ENCODE measurements at places on chromosomes 16 and 17.

DNA sequence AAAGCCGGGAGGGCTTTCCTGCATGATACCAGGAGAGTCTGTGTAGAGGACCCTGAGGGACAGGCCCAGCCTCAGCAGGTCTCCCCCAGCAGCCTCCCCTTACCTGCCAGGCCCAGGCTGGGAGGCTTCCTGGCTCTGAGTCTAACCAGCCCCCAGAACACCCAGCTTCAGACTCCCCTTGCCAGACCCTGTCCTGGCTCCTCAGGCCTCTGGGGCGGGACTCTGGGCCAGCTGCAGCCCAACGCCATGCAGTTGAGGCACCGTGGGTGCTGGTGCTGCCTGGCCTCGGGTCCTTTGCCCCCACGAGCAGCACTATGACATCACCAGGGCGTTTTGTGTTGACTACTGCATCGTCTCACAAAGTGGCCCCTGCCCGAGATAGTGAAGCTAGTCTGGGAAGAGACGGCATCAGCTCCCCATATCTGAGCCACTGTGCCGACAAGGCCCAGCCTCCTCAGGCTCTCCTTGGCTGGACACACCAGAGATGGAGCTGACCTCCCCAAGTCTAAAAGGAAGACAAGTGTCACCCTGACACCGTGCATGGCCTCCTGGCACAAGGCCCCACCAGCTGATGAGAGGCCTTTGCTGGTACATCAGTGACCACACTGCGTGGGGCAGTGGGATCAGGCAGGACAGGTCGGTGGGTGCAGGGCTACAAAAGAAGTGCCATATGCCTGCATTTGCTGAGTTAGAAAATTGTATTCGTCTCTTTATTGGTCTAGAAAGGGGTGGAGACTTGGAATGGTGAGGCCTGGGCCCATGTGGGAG lies 10.6 kb downstream of the ALDH3A1 start:
- no peaks in the 10 kb centered on the region for H3K27me3 ChIP-seq
- no peaks in the 10 kb centered on the region for H3K4me1 ChIP-seq
- H3K36me3 ChIP-seq = no peaks in the 10 kb centered on the region

DNA sequence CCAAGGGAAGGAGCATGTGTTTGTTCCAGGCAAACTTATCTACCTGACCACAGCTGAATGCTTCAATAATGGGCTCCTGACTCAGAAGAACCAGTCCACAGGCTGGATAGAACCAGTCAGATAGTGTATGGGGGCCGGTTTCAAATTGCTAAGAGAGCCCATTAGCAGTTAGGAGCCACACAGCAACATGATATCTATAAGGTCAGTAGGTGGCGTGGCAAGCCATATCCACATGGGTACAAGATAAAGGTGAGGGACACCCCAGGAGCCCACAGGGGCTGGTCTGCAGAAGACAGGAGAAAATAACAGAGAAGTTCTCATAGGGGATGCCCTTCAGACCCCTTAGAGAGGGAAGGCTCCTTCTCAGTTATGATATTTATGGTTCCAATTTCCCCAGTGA lies 31.6 kb upstream of the CDRT15 start:
- H3K4me1 ChIP-seq = no peaks in the 10 kb centered on the region
- DNase-seq = no peak
- H3K27me3 ChIP-seq = no peaks in the 10 kb centered on the region

GRCh38 chr16:35134471-35134870 lies 1675.1 kb downstream of the TP53TG3F start:
- H3K27me3 ChIP-seq = no peaks in the 10 kb centered on the region
- H3K4me1 ChIP-seq = no peaks in the 10 kb centered on the region
- no peak overlapping the region for H3K27ac ChIP-seq
- no peak for DNase-seq
- H3K36me3 ChIP-seq = no peaks in the 10 kb centered on the region

- no peaks in the 10 kb centered on the region for H3K36me3 ChIP-seq
- H3K4me3 ChIP-seq = no peak overlapping the region
- no peaks in the 10 kb centered on the region for H3K4me1 ChIP-seq
- H3K27me3 ChIP-seq = no peaks in the 10 kb centered on the region
Observed at GRCh38 chr17:70266394-70266793, 97.1 kb downstream of the KCNJ2 start.

DNA sequence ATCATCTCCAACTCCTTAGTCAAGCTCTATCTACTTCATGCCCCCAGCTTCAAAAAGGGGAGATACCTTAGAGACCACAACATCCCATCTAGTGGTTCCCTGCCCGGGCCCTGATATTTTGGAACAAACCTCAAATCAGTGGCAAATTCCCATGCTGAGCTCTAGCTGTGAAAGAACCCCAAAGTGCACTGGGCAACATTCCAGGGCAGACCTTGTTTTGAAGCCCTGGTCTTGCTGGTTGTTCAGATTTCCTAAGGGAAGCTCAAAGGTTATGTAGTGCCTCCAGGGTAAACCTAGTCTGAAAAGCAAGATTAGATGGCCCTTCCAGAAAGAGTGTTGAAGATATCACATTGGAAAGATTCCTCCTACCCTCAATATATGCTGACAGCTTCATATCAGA lies 16.3 kb downstream of the FAM117A start:
- peak overlapping the region; percentile 62 for H3K4me3 ChIP-seq
- H3K36me3 ChIP-seq = peaks cover 24% of the 10 kb centered on the region

DNA sequence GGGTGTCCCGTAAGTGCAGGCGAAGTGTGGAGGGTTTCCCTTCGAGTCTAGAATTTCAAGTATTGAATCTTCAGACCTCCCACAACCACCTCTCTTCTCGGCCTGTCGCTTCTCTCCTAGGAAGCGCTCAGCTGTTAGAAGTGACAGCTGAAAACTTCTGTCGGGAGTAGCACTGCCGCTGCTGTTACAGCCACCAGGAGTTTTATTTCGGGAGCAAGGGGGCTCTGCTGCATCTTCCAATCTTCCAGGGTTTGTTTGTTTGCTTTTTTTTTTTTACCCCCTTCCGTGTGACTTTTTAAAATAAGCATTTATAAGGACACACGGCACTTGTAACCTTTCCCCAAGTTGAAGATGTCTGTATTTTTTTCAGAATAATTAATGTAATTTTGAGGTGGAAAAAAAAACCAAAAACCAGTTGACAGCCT lies 767 bp downstream of the RPS6KB1 start:
- peaks cover 58% of the 10 kb centered on the region for H3K36me3 ChIP-seq
- H3K27ac ChIP-seq = peak overlapping the region; percentile 100
- no peaks in the 10 kb centered on the region for H3K27me3 ChIP-seq
- peak overlapping the region; percentile 99 for H3K4me3 ChIP-seq
- DNase-seq = no peak

- no peaks in the 10 kb centered on the region for H3K27me3 ChIP-seq
- no peak overlapping the region for H3K4me3 ChIP-seq
- no peak overlapping the region for H3K27ac ChIP-seq
- DNase-seq = no peak
- H3K4me1 ChIP-seq = peaks cover 11% of the 10 kb centered on the region
Observed at GRCh38 chr16:47644166-47644565, 183.0 kb downstream of the PHKB start.

GRCh38 chr17:8372422-8372821 lies 4.1 kb downstream of the KRABD2 start:
- no peak for DNase-seq
- no peak overlapping the region for H3K4me3 ChIP-seq
- H3K27me3 ChIP-seq = no peaks in the 10 kb centered on the region
- peaks cover 24% of the 10 kb centered on the region for H3K4me1 ChIP-seq
- H3K36me3 ChIP-seq = peaks cover 50% of the 10 kb centered on the region

DNA sequence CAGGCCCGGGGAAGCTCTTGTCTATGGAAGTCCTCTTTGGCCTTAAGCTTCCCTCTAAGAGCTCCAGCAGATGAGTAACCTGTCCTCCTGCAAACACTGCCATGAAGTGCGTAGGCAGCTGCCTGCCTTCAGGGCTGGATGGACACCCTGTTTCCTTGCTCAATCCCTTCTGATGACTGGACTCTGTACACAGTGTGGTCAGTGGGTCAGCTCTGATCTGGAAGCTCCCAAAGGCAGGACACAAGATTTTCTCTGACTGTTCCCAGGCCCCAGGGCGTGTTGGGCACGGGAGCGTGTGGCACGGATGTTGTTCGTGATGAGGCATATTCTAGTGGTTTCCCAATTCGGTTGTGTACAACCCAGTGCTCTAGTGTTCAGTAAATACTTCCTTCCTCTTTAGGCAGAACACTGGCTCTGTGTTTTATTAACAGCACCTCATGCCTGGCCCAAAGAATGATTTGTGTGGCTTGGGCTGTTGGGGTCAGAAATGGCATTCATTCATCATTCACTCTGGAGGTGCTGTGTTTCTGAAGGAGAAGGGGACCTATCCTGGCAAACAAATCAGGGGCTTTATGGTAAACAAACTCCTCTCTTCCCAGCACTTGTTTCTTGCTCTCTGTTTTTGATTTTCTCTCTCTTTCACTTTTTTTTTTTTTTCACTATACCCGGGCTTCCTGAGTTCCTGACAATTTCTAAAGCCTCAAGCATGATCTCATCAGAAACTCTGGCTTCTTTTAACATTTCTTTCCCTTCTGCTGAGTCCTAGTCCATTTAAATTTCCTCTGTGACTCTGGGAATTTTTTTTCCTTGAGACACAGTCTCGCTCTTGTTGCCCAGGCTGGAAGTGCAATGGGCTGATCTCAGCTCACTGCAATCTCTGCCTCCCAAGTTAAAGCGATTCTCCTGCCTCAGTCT lies 12.0 kb upstream of the RNF157 start:
- peak overlapping the region; percentile 43 for H3K4me3 ChIP-seq
- no peaks in the 10 kb centered on the region for H3K27me3 ChIP-seq
- DNase-seq = peak; percentile 67
- H3K36me3 ChIP-seq = peaks cover 1% of the 10 kb centered on the region

DNA sequence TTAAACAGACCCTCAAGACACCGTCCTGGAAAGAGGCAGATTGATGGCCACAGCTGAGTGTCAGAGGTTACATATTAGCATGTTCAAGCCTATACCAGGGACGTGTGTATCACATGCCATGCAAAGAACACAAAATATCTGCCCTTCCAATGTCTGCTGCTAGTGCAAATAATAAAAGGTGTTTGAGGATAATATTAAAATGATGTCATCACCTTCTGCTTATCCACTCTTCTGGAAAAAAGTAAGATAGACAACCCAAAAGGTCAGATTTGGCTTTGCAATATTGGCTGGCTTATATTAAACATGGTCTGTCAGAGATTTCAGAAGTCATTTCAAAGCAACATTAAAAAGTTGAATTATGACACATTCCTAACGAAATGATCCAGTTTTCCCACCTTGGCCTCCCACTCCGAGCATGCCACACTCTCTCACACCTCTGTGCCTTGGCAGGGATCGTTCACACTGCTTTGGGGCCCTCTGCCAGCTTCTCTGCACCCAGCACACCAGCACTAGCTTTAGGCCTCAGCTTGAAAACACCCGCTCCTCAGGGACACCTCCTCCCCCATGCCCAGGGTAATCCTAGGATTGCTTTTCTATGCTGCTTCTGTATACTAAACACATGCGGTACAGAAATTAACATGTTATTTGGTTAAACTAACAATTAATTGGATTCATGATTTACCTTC lies 248.2 kb downstream of the NTN1 start:
- H3K36me3 ChIP-seq = peaks cover 13% of the 10 kb centered on the region
- H3K4me1 ChIP-seq = peaks cover 25% of the 10 kb centered on the region
- DNase-seq = no peak
- H3K27ac ChIP-seq = no peak overlapping the region
- no peaks in the 10 kb centered on the region for H3K27me3 ChIP-seq
- no peak overlapping the region for H3K4me3 ChIP-seq

GRCh38 chr17:45972531-45972930 lies 26.5 kb upstream of the STH start:
- peaks cover 12% of the 10 kb centered on the region for H3K27me3 ChIP-seq
- H3K4me3 ChIP-seq = no peak overlapping the region
- DNase-seq = no peak

GRCh38 chr16:30699615-30700099 lies 686 bp downstream of the SRCAP start:
- H3K27me3 ChIP-seq = no peaks in the 10 kb centered on the region
- peak overlapping the region; percentile 97 for H3K4me3 ChIP-seq
- peaks cover 61% of the 10 kb centered on the region for H3K36me3 ChIP-seq
- no peak for DNase-seq

DNA sequence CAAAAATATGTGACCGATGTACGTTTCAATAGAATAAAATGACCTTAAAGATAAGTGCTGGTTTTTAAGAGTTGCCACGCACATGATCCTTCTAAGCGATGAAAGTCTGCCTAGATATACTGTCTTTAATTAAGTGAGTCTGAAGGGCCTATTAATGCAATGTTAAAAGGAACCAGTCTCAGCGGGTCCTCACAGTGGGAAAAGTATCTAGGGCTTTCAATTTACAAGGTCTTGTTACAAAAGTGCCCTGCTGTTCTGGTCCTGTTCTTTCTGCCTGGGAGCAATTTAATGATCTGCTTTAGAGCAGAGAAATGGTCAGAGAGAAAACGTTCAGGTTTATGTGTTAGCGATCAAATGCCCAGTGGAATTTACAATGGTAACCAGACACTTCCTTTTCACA lies 864.0 kb downstream of the KCNJ2 start:
- no peaks in the 10 kb centered on the region for H3K4me1 ChIP-seq
- H3K27me3 ChIP-seq = no peaks in the 10 kb centered on the region
- no peak for DNase-seq
- H3K36me3 ChIP-seq = no peaks in the 10 kb centered on the region
- no peak overlapping the region for H3K4me3 ChIP-seq

DNA sequence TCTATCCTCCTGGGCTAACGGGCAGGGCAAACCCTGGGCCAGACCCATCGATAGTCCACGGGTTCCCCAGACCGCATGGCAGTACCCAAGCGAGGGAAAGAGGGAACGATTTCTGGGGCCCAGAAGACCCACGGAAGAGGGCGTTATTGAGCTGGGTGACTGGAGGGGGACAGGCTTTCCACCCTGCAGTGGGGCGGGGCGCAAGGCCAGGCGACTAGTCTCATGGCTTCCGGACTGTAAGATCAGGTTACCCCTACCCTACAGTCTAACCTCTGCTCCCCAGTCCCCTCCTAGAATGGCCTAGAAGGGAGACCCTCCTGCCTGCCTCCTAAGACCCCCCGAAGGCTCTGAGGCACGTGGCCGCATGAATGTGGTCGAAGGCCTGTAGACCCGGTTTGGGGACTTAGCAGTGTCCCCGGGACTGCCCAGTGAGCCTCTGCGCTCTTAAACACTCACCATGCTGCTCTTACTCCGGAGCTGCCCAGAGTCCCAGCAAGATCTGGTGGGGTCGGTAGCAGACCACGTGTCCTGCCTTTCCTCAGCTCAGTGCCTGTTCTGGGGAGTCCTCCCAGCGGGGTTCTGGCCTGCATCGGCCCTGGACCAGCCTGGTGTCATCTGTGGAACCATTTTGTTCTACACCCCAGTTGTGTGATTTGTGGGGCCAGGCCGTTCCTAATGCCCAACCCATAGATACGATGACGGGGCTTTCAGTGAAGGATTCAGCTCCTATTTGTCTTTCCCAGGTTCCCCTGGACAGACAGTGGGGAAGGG lies 13.2 kb upstream of the AURKB start:
- peaks cover 36% of the 10 kb centered on the region for H3K36me3 ChIP-seq
- DNase-seq = peak; percentile 77
- no peaks in the 10 kb centered on the region for H3K27me3 ChIP-seq
- peak overlapping the region; percentile 95 for H3K4me3 ChIP-seq

DNA sequence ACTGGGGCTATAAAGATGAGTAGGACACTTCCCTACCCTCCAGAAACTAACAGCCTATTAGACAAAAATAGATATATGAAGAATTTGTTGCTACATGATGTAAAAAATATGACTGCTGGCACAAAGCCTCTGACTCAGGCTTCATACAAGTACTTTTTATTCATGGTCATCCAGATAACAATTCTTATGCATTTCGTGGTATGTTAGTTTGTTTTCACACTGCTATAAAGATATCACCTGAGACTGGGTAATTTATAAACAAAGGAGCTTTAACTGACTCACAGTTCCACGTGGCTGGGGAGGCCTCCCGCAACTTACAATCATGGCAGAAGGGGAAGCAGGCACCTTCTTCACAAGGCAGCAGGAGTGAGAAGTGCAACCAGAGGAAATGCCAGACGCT lies 112.5 kb upstream of the HLF start:
- DNase-seq = no peak
- no peak overlapping the region for H3K27ac ChIP-seq
- H3K27me3 ChIP-seq = no peaks in the 10 kb centered on the region
- H3K4me1 ChIP-seq = no peaks in the 10 kb centered on the region
- no peak overlapping the region for H3K4me3 ChIP-seq
- peaks cover 3% of the 10 kb centered on the region for H3K36me3 ChIP-seq

All from activated T-cell treated with anti-CD3 and anti-CD28 coated beads, Interleukin-2, amount 50 U/mL, for 24 hours (primary cell).